Stimulated activated CD4-positive, alpha-beta T cell treated with anti-CD3 and anti-CD28 coated beads, Interleukin-2, amount 100 ng/mL, for 24 hours (primary cell): ENCODE measurements at places on chromosomes 5 and 9.

DNA sequence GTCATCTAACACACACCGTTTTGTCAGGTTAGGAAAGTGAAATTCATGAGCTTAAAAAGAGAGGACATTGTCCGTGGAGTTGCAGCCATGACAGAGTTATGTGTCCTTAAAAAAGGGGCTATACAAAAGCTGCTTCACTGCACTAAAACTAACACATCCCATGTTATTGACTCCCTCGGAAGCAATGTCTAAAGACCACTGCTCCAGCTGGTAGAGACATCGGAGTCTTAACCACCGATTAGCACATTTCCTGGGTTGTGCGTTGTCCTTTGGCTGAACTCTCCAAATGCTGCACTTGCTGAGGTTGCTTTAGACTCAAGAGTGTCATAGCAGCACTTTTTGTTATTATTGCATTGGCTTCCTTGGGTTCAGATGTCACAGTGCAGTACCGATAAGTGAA, 128.3 kb upstream of the C9orf72 start:
- DNase-seq: no peak

DNA sequence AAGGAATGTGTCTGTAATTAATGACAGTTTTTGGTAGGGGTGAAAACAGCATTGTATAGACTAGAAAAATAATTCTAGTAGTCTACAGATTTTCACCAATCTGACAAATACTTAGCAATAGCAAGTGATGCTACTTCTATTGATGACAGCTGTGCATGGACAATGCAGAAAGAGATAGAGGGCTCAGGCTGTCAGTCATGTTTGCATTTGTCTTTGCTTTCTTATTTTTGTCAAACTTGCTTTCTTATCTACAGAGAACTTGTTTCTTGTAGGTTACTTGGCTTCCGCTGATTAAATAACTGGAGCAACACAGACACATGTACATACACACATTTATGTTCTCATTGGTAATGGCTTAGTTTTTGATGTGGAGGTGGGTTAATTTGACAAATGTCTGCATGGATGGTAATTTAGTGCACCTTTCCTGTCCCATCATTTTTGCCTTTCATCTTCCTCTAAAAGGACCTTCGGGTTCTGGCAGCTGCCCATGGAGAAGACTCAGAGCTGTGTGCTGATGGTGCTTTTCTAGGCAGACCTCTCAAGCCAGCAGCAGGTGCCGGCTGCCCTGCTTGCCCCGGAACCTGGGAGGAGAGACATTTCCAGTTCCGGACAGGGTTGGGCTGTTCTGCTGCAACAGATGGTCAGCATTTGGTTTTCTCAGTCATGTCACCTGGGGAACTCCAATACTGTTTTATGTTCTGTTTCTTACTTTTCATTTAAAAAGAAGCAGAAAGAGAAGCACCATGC, 28.8 kb downstream of the CAMK4 start:
- DNase-seq: no peak

DNA sequence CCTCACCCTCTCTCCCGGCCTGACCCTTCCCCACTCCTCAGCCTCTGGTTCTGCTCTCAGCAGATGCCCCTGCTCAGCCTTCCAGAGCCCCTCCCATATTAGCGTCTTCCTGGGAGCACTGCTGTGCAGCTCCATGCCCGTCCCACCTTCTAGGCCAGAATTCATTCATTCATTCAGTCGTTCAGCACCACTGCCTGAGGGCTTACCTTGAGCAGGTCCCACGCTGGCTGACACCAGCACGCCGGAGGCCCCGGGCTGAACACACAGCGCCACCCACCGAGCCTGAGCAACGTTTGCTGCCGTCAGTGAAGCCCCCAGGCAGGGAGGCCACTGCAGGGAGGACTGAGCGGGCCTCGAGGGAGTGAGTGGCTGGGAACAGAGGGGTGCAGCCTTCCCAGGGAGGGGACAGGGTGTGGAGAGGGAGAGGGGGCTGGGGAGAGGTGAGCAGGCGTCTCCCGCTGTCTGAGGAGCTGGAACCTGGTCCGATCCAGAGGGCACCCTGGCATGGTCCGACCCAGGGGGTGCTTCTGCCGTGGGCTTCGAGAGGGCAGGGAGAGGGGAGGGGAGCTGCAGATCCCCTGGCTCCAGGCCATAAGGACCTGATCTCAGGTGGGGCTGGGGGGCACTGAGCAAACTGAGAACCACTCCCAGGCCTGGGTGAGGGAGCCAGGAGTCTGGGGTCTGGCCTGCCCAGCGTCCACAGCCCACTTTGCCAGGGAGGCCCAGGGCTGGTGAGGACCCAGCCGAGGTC, 98.8 kb upstream of the RAPGEF1 start:
- no peak for DNase-seq

GRCh38 chr5:62578540-62578939, at the start of gene LRRC70:
LRRC70 (plus strand) TSS chr5:62578819; CDS start chr5:62579439, 620 bp downstream.
- no peak for DNase-seq

GRCh38 chr9:89655056-89655989, 50.5 kb downstream of the GADD45G start:
- no peak for DNase-seq

DNA sequence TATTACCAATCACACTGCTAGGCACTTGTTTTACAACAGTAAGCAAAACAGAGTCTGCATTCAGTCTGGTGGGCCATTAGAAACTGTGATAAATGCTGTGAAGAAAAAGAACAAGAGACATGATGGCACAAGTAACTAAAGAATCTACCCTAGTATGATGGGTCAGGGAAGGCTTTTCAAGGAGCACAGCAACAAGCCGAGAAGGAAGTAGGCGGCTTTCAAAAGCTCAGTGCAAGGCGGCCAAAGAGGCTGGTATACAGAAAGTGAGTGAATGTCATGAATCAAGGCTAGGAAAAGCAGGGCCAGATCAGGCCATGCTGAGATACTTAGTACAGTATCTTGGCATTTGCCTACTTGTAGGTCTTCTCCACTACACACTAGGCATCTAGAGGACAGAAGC, 76.4 kb downstream of the ECPAS start:
- no peak for DNase-seq

GRCh38 chr5:76788362-76788761, 30.5 kb upstream of the F2RL1 start:
- DNase-seq: no peak

DNA sequence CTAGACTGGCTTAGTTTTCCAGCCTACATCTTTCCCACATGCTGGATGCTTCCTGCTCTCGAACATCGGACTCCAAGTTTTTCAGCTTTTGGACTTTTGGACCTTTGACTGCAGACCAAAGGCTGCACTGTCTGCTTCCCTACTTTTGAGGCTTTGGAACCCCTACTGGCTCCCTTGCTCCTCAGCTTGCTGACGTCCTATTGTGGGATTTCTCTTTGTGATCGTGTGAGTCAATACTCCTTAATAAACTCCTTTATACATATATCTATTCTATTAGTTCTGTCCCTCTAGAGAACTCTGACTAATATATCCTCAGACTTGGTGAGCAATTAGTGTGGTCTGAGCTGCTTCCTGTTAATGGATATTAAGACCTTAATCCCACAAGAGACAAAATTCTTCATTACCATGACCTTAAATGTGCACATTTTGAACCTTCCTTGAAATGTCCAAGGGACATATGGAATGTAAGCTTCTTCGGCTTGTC, 752.9 kb downstream of the CDH18 start:
- no peak for DNase-seq
